ENCODE measurements at places on chromosomes 5 and 9.
A peak's percentile ranks its signal among the peaks of the same experiment; 100 is the strongest.

- no peak for DNase-seq
Measured at GRCh38 chr9:101332362-101332761, 52.4 kb downstream of the BAAT start.

GRCh38 chr5:18546591-18546990, 912.3 kb downstream of the TAF11L14 start:
- DNase-seq = no peak

GRCh38 chr9:16182784-16183183, 629.9 kb downstream of the CCDC171 start:
- no peak for DNase-seq

DNA sequence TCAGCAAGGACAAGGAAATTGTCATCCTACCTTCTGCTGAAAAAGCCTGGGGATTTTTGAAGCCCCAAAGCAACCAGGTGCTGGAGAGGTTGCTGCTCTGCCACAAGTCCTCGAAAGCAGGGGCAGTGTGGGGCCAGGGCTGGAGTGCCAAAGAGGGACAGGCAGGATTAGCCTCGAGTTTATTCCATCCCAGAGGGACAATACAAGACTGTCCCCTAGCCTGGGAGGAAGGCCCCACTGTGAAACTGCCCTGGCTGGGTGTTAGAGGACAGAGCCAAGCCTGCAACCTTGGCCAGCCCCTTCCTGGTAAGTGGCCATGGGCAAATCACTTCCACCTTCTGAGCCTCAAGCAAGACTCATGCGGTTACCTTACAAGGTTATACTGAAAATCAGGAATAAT, 55.1 kb downstream of the WHRN start:
- no peak for DNase-seq

- no peak for DNase-seq
Measured at GRCh38 chr5:94969174-94969573, 315.7 kb downstream of the MCTP1 start.

DNA sequence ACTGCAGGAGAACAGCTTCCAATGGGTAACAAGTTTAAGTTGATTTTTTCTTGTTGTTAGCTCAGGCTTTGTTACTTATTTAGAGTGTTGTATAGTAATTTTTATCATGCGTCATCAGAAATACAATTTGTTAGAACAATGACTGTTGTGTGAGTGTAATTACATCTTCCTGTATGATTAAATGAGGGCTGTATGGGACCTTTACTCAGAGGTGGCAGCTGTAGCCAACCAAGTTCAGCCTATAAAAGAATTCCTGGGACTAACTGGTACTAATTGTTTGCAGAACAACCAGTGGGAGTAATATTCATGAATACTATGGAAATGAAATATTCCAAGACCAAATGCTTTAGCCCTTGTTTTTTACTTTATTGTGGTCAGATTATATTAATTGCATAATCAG, 30.8 kb upstream of the TJP2 start:
- no peak for DNase-seq

DNA sequence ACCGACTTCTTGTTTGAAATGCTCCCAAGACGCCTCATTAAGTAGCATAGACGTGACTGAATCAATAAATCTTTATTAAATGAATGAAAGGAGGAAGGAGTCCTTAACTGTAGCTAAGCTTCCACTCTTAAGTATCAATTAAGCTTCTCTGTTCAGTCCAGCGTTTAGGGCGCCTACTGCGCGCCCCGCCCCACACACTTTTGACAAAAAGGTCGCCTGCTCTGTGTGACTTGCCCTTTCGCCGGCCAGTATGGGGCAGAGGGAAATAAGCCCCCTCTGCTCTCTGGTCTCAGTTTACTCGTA, 662 bp upstream of the DOLPP1 start:
- no peak for DNase-seq

GRCh38 chr5:3310541-3311261, 284.9 kb upstream of the IRX1 start:
- peak; percentile 94 for DNase-seq

All from urothelium cell line (cell line).